ENCODE measurements at places on chromosomes 3 and 15. TPM values are rescaled to one million over a fixed set of nuclear protein-coding genes. Genes with fewer than 3 reads are reported as not detected.

Gene CCRL2
- total RNA-seq: 0.28 TPM

DNA sequence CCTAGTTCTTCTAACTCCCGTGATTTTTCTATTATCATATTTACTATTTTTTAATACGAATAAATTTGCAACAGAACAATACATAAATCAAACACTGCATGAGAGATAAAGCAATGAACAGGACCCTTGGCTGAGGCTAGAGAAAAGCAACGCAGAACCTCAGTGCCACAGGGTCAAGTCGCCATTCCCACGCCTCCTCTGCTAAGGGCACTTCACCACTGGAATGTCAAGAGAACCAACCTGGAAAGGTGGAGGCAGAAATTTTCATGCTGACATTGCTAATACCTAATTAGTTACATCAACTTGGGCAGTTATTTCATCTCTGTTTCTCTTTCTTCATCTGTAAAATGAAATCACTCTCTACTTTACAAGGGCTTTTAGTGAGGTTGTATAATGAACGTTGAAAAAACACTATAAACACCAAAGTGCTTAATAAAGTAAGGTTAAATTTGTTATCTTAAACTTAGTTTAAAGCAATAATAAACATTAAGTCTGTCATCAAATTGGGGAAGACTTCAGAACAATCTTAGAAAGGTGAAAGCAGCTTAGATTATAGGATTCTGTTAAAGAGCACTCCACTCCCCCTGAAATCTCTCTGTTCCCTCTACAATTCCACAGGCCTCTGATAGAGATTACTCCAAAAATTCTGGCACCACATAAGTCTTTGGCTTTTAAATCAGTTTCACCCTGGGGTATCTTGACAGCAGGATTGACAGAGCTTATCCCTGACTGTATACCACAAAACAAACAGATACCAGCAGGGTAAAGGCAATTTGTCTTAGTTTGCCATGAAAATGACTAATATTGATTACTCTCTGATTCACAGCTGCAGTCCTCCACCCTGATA lies 41.9 kb downstream of the PLCH1 start:
- no peak for DNase-seq

DNA sequence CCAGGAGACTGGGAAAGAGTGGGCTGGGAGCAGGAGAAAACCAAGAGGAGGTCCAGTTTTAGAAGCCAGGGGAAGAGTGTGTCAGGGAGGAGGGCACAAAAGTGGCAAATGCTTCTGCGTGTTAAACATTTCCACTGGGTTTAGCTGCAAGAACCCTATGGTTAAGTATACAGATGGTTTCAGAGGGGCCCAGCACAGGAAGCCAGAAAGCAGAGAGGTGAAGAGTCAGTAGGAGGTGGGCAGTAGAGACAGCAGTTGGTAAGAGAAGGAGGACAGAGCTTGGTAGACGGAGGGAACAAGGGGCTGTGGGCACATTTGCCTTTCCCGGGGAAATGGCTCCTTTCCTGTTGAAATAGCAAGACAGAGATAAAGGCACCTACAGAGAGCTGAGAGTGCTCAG lies 133.8 kb downstream of the EPHB1 start:
- no peak for DNase-seq

- DNase-seq: no peak
These were observed 85.0 kb downstream of the MECOM start for GRCh38 chr3:169578381-169579024.

GRCh38 chr3:45464336-45465170 lies 76.2 kb downstream of the LARS2 start:
- DNase-seq: peak; percentile 18

GRCh38 chr3:3443482-3443881 lies 264.0 kb upstream of the CRBN start:
- no peak for DNase-seq

GRCh38 chr3:114569186-114569585 lies 275.4 kb downstream of the TIGIT start:
- DNase-seq: peak; percentile 68

Data from IMR-90 (cell line).